ENCODE measurements at places on chromosomes 2 and 18.

GRCh38 chr2:60976875-60977561 lies 40.5 kb upstream of the PEX13 start:
- no peak for DNase-seq

GRCh38 chr2:54666131-54666633 lies 57.3 kb upstream of the EML6 start:
- no peak for DNase-seq

GRCh38 chr18:31595121-31595771 lies 3.6 kb downstream of the TTR start:
- DNase-seq: no peak

GRCh38 chr2:69601179-69601612 lies 42.3 kb downstream of the AAK1 start:
- no peak for DNase-seq

GRCh38 chr2:88556026-88556425 lies 71.2 kb downstream of the EIF2AK3 start:
- no peak for DNase-seq

DNA sequence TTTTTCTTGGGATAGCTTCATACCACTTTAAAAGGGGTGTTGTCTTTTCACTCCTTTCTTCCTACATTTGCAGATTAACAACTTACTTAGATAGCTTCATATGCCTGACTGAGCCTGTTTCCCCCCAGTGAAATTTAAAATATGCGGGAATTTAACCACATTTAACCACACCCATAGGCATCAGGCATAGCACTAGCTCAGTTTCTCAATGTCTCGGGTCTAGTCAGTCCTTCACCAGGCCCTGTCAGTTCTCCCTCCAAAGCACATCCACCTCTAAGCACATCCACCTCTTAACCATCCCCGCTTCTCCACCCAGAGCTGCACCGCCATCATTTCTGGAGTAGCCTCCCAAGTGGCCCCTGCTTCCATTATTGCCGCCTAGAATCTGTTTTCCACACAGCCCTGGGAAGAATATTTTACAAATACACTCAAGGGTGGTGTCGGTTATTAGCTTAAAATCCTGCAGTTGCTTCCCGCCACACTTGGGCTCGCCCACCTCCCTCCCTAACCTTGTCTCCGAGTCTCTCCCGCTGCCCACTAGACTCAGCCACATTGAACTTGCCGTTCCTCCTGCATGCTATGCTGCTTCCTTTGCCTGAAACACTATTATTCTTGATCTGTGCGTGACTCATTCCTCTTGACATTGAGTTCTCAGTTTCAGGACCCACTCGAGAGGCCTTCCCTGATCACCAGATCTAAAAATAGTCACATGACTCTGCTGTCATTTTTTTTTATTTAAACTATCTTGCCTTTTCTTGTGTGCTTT lies 68.3 kb downstream of the SPTBN1 start:
- no peak for DNase-seq

DNA sequence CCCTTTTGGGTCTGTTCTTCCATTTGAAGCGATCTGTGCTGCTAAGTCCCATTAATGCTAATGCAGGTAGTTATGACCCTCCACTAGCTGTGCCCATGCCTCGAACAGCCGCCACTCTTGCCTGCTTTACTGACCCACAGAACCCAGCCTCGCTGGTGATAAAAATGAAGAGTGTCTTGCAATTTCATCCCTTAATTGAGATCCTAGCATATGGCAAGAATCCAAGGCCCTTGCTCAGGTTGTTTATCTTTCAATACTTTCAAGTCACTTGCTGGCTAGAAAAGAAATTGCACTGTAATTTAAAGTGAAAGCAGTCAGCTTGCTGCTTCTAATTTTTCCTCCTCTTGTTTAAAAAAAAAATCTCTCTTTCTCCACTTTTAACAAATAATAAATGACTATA lies 73.6 kb downstream of the ZNF521 start:
- DNase-seq: no peak

- DNase-seq: no peak
Measured at GRCh38 chr2:233892793-233893192, 24.4 kb upstream of the TRPM8 start.

GRCh38 chr2:111958901-111959300 lies 60.5 kb downstream of the MERTK start:
- DNase-seq: no peak

DNA sequence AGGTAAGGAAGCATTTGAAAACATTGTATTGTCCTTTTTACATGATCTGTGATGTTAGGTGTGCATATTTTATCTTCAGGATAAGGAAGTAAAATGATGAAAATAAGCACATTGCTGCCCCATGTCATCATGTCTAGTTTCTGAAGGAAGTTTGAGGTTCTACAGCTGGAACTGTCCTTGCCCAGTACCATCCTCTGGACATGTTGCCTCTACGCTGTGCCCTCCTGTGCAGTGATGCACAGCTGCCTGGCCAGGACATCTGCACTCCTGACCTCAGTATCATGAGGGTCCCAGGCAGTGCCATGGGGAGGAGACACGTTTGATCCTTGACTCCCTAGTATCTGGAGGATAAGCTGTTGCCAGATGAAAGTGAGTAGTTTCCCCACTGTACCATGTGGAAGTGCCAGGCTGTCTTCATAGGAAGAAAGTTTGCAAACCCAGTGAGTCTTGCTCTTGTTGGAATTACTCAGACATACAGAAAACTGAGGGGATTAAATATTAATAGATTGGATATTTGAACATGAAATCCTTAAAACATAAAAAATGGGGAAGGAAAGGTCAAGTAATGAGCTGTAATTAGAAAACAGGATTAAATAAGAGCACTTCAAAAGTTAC lies 9.5 kb downstream of the ALKAL2 start:
- DNase-seq: no peak

DNA sequence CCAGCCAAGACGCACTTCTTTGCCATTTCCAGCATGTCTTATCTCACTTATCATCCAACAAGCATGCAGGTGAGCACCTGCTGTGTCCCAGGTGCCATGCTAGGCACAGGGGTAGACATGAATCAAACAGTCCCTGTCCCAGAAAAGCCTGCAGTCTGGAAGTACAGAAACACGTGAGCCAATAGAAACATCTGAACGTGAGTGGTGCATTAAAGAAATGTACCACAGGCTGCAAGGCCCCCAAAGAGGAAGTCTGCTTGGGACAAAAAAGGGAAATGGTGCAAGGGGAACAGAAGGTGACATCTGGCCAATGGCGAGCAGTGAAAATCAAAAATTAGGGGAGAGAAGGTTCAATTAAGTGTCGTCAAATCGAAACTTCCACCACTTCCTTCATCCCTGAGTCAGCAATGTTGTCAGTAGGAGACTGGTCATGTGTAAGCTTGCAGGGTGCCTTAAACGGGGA lies 17.6 kb upstream of the TMEM247 start:
- no peak for DNase-seq

DNA sequence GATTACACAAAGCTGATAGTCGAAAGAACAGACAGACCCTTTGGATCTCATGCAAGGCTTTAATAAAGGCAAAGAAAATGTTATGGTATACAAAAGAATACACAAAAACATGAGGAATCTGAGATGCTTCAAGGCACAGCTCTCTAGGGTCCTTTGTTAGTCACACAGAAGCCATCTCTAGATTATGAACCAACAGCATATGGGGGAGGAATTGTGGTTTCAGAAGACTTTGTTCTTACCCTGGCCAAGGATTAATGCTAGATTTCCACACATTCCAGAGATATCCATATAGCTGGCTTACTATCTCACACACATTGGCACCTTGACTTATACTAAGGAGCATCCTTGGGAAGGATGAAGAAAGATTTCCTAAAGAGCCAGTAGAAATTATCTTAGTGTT lies 206.1 kb downstream of the GULP1 start:
- DNase-seq: no peak

DNA sequence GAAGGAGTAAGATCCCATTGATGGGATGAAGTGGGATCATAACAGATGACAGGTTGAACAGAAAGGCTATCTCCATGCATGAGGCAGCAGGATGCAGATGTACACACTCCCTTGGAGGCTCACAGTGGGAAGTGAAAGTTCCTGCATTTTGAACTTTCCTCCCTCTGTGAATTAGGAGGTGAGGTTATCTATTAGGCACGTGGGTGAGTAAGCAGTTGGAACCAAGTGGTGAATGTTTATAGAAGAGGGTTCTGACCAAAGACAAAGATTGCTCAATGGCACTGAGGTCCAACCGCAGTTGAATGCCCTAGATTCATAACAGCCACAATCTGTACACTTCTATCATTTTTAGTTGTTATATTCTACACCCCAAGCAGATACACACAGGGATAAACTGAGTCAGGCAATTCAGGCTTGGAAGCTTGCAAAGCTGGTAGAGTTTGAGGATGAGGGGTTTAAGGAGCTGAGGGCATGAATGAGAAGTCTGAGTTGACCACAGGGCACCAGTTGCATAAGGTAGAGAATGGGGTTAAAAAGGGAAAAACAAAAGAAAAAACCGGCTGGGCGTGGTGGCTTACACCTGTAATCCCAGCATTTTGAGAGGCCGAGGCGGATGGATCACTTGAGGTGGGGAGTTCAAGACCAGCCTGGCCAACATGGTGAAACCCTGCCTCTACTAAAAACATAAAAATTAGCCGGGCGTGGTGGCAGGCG lies 7.1 kb upstream of the KCMF1 start:
- no peak for DNase-seq

GRCh38 chr2:223576873-223577272 lies 25.3 kb downstream of the SCG2 start:
- DNase-seq: no peak

DNA sequence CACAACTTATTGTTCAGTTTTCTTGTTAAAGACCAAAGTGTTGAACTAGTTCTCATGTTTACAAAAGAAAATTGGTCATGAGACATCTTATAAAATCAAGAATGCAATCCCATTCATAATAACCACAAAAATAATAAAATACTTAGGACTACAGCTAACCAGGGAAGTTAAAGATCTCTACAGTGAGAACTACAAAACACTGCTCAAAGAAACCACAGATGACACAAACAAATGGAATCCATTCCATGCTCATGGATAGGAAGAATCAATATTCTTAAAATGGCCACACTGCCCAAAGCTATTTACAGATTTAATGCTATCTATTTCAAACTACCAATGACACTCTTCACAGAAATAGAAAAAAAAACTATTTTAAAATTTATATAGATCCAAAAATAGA lies 1354.8 kb upstream of the CDH2 start:
- DNase-seq: no peak

- no peak for DNase-seq
Measured at GRCh38 chr2:222859786-222860612, 837 bp upstream of the ACSL3 start.

DNA sequence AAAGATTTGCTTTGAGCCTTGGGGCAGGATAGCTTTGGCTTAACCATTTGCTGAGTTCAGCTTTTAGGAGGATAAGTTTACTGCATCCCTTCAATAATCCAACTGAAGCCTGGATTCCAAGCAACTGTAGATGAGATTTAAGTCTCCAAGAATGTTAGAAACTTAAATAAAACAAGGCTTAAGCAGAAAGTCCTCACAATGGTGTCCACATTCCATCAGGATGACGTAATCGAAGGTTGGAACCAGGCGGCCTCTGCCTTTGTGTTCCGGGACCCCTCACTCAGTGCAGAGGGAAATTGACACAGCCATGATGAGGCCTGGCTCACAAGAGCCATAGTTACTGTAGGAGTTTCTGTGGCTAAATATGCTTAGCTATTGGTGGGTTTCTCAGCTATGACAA lies 260.4 kb downstream of the LPIN1 start:
- no peak for DNase-seq

GRCh38 chr2:44189104-44189503 lies 20.4 kb downstream of the PPM1B start:
- DNase-seq: no peak

DNA sequence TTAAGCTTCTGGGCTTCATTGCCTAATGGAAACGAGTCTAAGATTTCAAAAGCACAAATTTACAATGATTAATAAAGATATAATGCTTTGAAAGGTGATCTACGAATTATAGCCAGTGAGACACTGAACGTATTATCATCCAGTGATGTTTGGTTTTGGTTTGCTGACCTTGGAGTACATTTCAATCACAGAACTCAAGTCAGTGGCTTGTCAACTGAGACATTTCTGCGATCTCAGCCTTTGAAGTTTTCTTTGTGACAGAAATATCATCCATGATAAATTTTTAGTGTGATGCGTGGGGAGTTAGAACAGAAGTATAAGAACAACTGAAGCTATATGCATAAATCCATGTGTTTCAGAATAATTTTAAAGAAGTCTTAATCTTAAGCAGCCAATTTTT lies 263.8 kb downstream of the TCF4 start:
- no peak for DNase-seq

GRCh38 chr2:134669731-134670669 lies 48.8 kb downstream of the TMEM163 start:
- no peak for DNase-seq

DNA sequence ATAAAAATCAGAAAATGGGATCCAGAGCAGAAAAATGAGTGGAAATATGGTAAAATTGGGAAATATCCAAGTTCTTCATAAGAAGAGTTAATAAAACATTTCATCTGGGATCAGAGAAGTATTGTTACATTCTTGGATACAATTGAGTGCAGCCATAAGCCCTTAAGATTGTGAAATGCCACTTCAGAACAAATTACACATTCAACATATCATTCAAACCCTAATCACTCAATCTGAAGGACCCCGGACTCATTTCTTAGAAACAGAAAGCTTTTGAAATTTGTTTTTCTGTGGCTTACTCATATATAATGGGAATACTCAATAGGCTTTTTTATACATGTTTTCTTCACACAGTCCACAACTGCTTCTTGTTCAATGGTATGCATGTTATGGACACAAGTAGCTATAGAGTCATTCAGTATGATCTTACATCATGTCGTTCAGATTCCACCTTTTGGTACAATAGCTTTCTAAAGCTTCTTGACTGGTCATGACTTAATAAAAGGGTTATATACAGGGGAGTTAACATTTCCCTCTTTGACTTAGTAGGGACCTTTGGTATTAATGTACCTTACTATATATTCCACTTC lies 39.9 kb downstream of the SCN7A start:
- no peak for DNase-seq

DNA sequence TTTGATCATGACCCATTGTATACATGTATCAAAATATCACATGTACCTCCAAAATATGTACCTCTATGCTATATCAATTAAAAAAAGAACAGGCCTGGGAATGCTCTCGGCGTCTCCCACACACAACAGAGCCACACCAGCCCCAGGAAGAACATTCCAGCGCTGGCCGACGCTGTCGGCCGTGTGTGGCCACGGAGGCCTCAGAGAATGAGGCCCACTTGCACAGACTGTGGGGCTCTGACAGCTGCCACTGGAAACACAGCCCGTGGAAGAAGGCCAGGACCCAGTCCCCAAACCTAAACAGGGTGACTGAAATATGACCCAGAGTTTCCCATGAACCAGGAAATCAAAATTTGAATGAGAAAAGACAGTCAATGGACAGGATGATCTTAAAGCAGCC lies 69.7 kb downstream of the EIPR1 start:
- no peak for DNase-seq

DNA sequence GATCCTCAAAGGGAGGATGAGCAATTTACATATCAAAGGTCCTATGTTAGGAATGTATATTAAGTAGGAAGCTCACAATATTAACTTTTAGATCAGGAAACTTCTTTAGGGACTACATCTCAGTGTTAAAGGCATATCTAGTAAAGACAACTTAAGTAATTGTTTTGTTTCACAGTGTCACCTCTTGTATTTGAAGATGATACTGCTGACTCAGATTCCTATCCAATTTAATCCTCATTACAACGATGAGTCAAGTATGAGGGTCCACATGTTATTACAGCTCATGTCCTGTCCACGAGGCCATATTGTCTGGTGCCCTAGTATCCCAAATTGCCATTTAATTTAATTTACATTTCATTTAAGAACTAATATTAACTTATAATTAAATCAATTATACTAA lies 523.9 kb downstream of the CCDC85A start:
- no peak for DNase-seq

All from stimulated activated CD8-positive, alpha-beta memory T cell treated with anti-CD3 and anti-CD28 coated beads, Interleukin-15, amount 100 ng/mL, for 24 hours (primary cell).